ENCODE measurements at places on chromosomes 7 and 10.

- no peak for DNase-seq
These were observed 13.2 kb upstream of the PRKAR1B start for GRCh38 chr7:739983-740942.

- DNase-seq: no peak
These were observed 98.5 kb upstream of the KDM7A start for GRCh38 chr7:140275069-140275965.

GRCh38 chr7:4650433-4651047, 31.6 kb upstream of the FOXK1 start:
- DNase-seq: no peak

GRCh38 chr10:12259988-12260387, 64.0 kb downstream of the CDC123 start:
- DNase-seq: no peak

DNA sequence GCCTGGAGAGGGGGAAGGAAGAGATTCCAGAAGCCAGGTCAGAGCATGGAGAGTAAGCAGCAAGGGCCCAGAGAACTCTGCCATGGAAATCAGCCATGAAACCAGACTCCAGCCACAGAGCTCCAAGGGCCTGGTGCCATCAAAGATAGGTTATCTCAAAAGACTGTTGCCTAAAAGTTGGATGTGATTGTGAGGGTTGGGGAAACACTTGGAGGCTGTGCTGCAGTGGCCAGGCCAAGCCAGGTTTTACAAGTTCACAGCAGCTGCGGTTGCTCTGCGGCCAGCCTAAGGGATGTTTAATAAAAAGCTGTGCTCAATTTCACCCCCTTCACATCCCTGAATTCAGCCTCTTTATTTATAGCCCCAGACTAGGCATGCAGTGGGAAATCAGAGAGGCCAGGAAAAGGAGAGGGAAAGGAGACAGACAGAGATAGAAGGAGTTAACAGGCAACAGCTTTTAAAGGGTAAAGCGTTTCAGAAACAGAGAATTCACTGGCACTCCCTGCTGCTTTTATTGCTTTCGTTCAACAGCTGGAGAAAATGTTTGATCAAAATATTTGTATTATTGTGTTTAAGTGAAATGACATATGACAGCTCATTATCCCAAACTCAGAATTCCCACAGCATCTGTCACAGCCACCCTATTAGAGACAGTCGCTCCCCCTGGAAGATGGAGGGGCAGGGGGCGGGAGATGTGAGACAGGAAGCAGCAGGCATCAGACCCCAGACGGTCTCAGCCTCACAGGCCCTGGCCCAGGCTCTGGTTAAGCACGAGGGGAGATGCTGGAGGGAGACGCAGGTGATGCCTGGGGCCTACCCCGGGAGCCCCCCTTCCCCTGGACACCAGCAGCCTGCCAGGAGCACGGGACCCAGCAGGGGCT, 140.1 kb downstream of the GLI3 start:
- DNase-seq: no peak

DNA sequence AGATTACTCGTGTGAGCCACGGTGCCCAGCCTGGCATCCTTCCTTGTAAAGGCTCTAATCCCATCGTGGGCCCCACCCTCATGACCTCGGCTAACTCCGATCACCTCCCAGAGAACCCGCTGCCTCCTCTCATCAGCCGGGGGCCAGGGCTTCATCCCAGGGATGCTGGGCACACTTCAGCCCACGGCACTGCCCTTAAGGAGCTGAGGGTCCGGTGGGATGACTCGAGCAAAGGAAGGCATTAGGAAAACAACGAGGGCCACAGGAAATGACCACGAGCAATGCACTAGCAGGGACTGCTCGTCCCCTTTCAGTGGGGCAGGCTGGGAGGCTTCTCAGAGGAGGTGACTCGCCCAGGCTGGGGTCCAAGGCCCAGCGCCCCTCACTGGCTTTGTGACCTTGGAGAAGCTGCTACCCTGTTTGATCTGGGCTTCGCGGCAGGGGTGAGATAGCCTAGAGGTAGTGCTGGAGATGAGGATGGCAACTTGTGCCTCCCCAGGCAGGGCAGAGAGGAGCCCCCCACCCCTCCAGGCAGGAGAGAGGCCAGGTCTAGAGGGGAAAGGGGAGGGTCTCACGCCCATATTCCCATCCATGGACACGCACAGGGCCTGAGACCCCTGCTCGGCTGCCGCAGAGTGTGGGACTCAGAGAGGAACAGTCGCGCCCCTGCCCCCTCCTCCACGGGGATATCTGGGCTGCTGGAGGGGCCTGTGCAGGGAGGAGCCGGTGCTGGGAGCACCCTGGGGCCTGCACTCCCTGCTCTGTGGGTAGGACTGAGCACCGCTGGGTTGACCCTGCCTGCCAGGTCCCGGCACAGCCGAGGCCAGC, 26.8 kb downstream of the ELFN1 start:
- DNase-seq: no peak

DNA sequence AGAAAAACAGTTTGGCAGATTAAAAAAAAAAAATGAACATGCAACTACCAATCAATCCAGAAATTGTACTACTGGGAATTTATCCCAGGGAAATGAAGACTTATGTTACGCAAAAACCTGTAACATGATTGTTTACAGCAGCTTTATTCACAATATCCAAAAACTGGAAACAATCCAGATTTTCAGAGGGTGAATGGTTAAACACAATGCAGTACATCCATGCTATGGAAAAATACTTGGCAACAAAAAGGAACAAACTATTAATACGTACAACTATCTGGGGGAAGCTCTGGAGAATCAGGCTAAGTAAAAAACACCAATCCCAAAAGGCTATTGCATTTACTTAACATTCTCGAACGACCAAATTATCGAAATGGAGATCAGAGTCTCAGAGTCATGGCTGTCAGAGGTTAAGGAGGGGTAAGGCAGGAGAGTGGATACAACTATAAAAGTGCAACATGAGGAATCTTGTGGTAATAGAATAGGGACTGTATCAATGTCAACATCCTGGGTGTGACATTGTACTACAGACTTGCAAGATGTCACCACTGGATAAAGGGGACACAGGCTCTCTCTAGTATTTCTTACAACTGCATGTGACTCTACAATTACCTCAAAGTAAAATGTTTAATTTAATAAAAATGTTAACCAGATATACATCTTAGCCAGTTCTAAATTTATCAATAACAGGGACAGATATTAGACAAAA, 21.5 kb upstream of the RUFY2 start:
- no peak for DNase-seq

DNA sequence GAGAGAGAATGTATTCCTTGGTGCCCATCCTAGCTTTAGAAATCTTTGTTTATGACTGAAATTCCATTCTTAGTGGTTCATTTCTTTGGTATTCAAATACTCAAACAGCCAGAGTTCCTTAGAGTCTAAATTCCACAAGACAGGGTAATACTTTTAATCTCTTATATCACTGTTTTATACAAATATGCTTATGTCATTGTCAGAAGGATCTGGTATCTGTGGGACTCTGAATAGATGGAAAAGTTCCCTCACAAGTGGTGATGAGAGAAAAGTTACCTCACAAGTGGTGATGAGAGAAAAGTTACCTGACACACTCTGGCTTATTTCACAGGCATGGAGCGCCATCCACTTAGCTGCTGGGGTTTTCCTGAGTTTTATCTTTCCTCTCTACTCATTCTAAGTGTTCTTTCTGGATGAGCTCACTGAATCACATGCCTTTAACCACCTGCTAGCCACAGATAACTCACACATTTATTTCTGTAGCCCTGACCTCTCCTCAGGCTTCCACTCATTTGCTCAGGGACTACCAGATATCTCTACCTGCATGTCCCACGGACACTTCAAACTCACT, 784.0 kb downstream of the SUGCT start:
- DNase-seq: no peak

GRCh38 chr7:155439311-155440017, 18.5 kb upstream of the EN2 start:
- DNase-seq: no peak

DNA sequence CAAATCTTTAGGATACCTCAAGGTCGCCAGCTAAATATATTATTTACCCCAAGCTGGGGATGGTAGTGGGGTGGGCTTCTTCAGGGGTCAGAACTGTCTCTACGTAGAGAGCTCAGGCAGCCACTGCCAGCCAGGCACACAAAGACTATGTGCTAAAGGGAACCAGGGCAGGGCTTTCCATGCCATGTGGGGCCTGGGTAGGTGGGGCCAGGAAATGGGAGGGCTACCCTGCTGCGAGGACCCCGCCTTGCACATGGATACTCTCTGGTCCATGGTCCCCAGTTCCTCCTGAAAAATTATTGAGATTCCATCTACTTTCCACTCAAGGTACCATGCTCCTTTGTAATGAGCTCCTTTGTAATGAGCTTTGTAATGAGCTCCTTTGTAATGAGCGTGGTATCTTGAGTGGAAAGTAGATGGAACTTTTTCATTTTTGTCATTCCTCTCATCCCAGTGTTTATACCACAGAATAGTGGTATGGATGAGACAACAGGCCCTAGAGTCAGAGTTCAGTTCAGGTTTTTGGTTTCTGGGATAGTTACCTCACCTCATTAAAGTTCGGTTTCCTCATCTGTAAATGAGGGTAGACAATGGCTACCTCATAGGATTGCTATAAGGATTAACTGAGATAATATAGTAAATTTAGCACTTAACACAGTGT, 5.8 kb downstream of the SYNPO2L start:
- no peak for DNase-seq

- no peak for DNase-seq
These were observed 268.5 kb downstream of the ADK start for GRCh38 chr10:74419491-74419951.
